ENCODE measurements at places on chromosomes 7 and 10.

DNA sequence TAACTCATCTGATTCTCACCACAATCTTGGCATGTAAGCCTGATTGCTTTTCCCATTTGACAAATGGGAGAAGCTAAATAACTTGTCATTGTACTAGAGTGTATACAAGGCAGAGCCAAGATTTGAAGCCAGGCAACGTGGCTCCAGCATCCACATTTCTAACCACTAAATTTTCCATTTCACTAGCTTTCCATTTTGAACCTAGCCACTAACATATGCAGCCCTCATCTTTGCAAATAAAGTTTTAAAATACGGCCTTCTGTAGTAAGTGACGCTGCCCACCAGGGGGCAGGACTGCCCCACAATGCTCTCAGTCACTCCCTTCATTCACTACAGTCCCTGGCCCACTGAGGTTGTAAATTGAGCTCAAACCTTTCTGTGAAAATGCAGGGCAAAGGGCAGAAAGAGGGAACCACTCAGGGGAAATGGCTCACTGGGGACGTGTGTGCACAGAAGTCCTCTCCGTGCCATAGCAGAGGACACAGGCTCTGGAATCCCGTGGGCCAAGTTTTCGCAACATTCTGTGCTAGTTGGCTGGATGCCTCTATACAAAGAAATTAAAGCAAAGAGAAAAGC, 315.7 kb downstream of the TNS3 start:
- no peak for DNase-seq

DNA sequence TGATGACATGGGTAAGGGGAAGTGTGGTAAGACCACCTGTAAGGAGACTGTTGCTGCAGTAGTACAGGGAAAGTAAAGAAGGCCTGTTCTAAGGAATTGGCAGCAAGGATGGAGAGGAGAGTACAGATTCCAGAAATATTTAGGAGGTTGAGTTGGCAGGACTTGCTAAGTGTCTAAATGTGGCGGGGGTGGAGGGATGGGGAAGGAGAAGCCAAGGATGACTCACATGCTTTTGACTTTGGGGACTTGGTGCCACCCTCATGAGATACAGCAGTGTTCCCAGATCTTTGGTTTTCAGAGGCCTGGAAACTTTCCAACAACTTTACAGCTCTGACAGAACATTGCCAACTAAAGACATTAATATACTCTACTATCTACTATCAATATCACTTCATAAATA, 45.4 kb downstream of the CDK6 start:
- no peak for DNase-seq

DNA sequence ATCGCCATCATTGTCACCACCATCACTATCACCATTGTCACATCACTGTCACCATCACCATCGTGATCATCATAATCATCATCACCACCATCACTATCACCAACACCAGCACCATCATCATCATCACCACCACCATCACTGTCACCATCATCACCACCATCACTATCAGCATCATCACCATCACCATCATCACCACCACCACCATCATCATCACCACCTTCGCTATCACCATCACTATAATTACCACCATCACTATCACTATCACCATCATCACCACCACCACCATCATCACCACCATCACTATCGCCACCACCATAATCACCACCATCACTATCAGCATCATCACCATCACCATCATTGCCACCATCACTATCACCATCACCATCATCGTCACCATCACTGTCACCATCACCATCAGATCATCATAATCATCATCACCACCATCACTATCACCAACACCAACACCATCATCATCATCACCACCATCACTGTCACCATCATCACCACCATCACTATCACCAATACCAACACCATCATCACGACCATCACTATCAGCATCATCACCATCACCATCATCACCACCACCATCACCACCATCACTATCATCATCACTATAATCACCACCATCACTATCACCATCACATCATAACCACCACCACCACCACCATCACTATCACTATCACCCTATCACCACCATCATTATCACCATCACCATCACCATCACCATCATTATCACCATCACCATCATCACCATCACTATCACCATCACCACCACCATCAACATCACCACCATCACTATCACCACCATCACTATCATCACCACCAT, 6.0 kb upstream of the GNA12 start:
- DNase-seq: no peak

- no peak for DNase-seq
Observed at GRCh38 chr10:131678613-131679012, 222.2 kb upstream of the PPP2R2D start.

DNA sequence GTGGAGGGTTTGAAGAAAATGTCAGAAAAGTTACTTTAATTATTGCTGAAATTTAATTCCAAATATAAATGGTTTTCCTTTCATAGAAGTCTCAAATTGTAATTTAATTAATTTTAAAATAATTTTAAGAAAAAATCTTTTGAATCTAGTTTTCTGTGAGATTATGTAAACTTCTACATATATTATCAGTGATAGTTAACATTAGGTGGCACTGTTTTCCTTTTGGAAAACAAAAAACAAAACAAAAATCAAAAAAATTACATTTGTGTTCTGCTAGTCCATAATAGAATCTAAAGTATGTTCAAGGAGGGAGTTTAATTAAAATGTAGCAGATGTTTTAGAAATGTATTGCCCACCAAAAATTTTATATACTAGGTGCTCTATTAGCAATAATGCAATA, 1456.7 kb downstream of the REEP3 start:
- DNase-seq: no peak

GRCh38 chr10:29473406-29474100, 161.2 kb downstream of the SVIL start:
- no peak for DNase-seq

- no peak for DNase-seq
Observed at GRCh38 chr7:50620433-50620832, 55.2 kb upstream of the DDC start.

DNA sequence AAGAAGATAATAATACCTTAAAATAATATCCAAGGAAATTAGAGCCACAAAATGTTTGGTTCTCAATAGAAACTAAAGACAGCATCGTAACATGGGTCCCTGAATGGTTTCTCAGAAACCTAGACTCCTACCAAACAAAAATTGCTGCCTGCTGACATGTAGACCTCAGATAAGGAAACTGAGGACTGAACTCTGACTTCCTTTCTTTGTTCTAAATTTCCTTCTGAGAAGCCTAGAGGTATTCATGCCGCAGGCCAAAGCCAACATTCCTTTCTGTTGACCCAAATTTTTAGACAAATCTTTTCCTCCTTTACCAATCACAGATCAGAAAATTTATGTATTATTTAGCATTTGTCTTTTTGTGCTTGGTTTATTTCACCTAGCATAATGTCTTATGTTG, 816.7 kb upstream of the PHF14 start:
- DNase-seq: no peak

DNA sequence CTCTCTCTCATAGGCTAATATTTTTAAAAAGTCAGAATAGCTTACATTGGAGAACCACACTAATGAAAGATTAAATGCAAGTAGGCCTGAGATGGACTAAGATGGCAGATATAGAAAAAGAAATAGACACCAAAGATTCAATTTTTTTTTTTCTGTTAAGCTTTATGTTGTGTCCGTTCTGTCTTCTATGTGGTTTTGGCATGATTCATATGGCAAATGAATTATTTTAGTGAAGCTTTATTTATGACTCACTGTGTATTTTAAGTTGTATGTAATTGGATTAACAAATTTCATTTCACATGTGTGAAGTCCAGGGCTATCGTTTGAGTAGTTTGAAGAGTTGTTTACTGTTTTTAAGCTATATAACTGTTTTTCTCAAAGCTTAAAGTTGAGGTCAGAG, 214.8 kb downstream of the CAMK1D start:
- no peak for DNase-seq

- no peak for DNase-seq
Observed at GRCh38 chr7:140631021-140631420, 9.6 kb downstream of the DENND2A start.

GRCh38 chr10:60299961-60300883, 89.5 kb downstream of the ANK3 start:
- DNase-seq: no peak

DNA sequence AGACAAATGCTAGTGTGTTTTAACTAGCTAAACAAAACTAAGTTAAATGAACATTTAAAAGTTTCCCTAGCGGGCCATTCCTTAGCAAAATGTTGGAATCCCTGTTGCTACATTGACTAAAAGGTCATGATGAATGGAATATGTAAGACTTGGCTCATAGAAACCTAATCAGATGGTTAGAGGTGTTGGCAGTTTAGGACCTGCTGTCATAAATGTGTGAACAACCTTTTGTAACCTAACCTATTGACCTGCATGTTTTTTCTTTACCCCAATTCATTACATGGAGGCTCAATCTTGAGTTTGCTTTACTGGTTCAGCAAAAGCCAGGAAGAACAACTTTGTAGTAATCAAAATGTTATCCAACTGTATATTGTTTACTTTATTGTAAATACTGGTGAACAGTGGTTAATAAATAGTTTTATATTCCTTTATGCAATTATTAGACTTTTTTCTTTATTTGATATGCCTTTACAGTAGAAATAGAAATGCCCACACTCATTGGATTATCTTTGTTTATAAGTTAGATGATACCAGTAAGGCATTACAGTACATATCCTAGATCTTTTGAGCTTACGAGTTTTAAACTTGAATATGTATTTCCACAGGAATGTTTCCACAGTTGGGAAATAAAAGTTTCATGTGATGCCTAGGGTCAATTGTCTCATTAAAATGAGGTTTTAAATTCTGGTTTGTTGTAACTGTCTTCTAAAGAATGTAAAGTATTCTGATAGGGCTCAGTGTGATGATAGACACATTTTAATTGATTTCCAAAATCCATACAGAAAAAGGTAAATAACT, 11.6 kb downstream of the CBX3 start:
- no peak for DNase-seq

DNA sequence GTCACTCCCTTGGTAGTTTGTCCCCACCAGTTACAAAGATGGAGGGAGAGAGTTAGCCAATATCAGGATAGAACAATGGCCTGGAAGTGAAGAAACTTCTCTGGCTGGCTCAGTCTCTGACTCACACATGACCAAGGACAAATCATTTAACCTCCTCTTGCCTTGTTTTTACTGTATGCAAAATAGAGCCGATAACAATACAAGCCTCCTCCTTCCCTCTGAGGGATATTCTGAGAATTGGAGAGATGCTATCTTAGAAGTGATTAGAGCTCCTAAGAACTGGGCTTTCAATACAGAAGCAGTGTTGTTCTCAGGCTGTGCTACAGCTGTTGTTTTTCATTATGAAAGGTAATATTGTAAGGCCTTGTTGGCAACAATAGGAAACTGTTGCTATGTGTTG, 87.7 kb upstream of the EGR2 start:
- DNase-seq: no peak

DNA sequence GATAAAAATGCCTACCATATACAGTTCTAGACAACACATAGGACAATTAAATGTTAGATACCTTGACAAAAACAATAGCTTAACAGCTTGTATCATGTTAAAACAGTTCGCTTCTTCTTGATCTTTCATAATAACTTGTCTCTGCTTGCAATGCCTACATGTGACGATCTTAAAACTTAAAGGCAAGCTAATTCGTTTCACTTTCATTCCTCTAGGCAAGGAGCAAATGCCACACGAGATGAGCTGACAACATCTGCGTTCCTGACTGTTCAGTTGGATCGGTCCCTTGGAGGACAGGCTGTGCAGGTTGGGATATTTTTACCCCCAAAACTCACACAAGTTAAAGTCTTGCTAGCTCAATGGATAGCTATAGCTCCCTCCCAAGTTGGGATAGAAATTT, 51.6 kb upstream of the ARL4A start:
- DNase-seq: no peak

GRCh38 chr10:79249186-79250121, 97.8 kb upstream of the PPIF start:
- no peak for DNase-seq

- no peak for DNase-seq
Observed at GRCh38 chr10:48507933-48508790, 96.7 kb downstream of the ARHGAP22 start.

- no peak for DNase-seq
Observed at GRCh38 chr10:21379143-21379542, 146.3 kb downstream of the SKIDA1 start.

GRCh38 chr7:114413761-114414155, 857 bp upstream of the FOXP2 start:
- no peak for DNase-seq

DNA sequence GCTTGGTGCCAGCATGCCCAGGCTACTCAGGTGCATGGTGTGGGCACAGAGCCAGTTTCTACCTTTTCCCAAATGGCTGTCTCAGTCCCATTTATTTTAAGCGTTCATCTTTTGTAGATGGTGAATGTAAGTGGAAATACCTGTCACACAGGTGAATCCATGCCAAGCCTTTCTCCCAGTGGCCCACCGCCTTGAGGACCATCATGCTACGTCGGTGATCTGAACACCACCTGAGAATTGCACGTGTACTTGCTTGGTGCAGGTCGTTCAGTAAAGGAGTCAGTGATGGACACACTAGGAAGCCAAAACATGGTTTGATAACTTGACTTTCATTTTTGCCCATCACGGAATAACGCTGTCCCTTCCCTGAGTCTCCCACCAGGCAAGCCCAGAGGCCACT, 666.7 kb upstream of the FOXK1 start:
- DNase-seq: no peak

DNA sequence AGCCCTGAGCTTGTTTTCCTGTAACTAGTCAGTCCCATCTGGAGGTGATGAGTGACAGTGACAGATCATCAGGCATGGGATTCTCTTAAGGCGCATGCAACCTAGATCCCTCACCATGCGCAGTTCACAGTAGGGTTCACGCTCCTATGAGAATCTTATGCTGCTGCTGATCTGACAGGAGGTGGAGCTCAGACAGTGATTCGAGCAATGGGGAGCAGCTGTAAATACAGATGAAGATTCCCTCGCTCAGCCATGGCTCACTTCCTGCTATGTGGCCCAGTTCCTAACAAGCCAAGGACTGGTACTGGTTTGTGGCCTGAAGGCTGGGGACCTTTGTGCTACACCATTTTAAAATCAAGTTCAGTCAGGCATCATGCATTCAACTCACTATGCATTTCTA, 221.7 kb downstream of the KIAA1217 start:
- no peak for DNase-seq

GRCh38 chr7:83054472-83054871, 108.2 kb downstream of the PCLO start:
- DNase-seq: no peak

GRCh38 chr10:29392376-29393021, 103.6 kb downstream of the LYZL1 start:
- DNase-seq: peak; percentile 18

- no peak for DNase-seq
Observed at GRCh38 chr7:7639847-7640220, 718 bp upstream of the UMAD1 start.

GRCh38 chr7:112104120-112104519, 102.1 kb downstream of the DOCK4 start:
- no peak for DNase-seq

- DNase-seq: no peak
Observed at GRCh38 chr10:123517901-123518300, 148.3 kb upstream of the GPR26 start.

Data from stimulated activated CD4-positive, alpha-beta T cell treated with anti-CD3 and anti-CD28 coated beads, Interleukin-4, amount 100 ng/mL, for 1 hour (primary cell).